ENCODE measurements at places on chromosomes 4 and X.

DNA sequence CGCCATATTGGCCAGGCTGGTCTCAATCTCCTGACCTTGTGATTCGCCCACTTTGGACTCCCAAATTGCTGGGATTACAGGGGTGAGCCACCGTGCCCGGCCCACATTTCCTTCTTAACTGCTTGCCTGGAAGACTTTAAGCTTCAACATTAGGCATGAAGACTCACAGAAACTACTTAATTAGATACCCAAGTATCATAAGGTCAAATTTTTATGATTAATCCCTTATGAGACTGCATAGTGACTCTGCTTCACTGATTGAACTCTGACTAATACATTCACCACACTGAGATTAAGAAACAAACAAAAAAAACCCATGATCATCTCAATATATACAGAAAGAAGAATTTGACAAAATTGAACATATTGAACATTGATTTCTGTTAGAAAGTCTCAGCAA is 87.4 kb upstream of the KCTD8 start:
- no peak for DNase-seq

- DNase-seq, result no peak
Observed at GRCh38 chrX:6983207-6983955, 164.1 kb upstream of the STS start.

- DNase-seq, result no peak
Observed at GRCh38 chr4:170198747-170199146, 109.0 kb upstream of the AADAT start.

DNA sequence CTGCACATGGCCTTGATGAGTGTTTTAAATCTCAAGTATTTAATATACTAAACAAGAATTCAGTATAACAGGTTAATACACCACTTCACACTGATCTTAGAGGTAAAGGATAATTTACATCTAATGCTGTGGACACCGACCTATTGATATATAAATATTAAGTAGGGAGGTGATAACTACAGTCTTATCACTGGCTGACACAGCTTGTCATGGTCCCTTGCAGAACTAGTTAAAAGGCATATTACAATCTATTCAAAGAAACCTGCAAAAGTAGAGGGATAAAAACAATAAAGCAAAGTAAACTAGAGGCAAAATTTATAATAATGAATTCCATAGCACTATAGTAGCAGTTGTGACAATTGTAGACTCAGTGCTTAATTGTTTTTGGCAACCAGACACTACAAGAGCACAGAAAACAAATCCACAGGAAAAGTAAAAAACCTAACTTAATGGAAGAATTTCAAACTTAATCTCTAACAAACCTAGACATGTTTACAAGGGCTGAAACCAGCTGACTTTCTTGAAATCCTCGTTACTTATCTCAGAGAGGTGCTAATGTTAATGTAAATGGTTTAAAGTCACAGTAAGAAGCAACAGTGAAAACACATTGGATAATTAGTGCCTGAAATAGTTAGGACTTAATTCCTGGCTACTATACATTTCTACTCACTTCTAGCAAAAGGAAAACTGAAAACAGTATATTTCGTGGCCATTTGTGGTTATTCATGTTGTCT is 25.0 kb downstream of the MFAP3L start:
- no peak for DNase-seq

DNA sequence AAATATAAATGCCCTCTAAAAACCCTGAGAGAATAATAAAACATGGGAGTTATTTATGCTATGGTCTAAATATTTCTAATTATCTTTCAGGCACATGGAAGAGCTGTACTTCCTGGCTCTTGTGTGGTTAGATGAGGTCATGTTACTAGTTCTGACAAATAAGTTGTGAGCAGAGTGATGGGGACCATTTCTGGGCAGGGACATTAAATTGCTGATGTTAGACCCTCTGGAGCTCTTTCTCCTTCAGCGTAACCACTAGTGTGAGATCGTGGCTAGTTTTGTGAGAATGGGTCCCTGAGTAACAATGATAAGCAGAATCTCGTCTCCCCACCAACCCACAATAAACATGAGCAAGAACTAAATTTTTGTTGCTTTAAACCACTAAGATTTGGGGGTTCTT is 108.0 kb downstream of the MAML3 start:
- DNase-seq, result no peak

GRCh38 chr4:73585345-73585744 is 34.9 kb downstream of the RASSF6 start:
- no peak for DNase-seq

- DNase-seq, result no peak
Observed at GRCh38 chr4:48187813-48188212, 53.8 kb upstream of the TXK start.

DNA sequence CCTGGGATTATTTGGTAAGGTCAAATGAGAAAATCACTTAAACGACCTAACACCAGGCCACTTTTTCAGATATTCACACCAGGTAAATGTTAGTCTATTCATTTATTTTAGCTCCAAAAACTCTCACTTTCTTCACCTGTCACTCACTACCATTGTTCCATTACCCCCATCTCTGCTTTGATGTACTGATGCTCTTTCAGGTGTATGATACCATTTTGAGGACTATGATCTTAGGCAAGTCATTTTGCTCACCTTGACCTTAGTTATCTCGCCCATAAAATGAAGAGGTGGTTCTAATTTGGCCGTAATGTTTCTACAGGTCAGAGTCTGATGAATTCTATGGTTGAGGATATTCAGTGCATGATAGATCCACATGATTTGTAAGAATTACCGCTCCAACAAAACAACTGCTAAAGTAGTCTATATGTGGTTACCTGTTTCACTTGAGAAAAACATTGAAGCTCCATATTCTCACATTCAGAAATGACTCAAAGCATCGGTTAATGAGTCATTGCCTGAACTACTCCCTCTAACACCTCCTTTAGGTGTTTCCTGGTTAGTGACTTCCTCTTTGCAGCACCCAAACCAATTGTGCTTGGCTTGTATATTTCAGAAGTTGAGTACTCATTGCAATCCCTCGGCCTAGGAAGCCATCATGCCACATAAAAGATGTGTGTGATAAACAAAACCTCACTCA is 4.5 kb downstream of the DTHD1 start:
- no peak for DNase-seq

GRCh38 chr4:156132196-156132595 is 178.5 kb upstream of the CTSO start:
- DNase-seq, result no peak

DNA sequence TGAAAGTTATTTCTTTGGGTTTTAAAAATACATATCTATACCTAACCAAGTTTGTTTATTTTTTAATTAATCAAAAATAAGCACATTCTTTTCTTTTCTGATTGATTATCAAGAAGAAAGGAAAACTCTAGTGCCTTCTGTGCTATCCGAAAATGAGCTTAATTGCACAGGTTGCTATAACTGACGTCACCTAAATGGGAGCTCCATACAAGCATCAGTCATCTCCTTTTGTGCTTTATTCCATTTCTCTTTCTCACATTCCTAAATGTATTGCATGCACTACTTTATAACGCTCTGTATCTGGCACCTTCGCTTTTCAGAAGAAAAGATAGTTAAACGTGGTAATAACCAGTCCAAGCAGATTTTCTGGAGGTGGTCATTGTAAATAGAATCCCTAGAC is 675.0 kb downstream of the STPG2 start:
- no peak for DNase-seq

GRCh38 chr4:8515316-8516060 is 64.7 kb upstream of the GPR78 start:
- no peak for DNase-seq

- no peak for DNase-seq
Observed at GRCh38 chrX:27309406-27309805, 153.7 kb downstream of the PPP4R3C start.

- no peak for DNase-seq
Observed at GRCh38 chrX:15812192-15812938, 22.1 kb downstream of the ZRSR2 start.

DNA sequence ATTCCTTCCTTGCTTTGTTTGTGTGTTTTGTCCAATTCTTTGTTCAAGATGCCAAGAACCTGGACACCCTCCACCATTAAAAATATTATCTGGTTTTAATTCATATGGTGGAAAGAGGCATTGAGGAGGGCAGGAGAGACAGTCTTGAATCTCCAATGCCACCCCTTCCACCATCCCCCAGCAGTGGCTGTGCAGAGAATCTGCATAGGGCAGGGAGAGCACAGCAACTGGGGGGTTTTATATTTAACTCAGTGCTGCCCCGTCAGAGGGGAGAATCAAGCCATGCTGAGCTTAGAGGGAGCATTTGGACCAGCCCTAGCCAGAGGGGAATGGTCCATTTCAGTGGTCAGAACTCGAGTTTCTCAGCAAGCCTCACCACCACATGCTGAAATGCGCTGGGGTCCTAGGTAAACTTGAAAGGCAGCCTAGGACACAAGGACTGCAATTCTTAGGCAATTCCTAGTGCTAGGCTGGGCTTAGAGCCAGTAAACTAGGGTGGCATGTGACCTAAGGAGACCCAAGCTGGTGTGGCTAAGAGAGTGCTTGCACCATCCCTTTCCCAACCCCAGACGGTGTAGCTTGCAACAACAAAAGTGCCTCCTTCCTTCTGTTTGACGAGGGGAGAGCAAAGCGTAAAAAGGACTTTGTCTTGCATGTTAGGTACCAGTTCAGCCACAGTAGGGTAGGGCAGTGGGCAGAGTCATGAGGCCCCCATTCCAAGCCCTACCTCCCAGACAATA is 34.2 kb downstream of the CCDC158 start:
- DNase-seq, result no peak

- no peak for DNase-seq
Observed at GRCh38 chr4:121728066-121728465, 31.3 kb upstream of the ANXA5 start.

GRCh38 chrX:24175276-24175675 is 25.7 kb downstream of the ZFX start:
- DNase-seq, result no peak

DNA sequence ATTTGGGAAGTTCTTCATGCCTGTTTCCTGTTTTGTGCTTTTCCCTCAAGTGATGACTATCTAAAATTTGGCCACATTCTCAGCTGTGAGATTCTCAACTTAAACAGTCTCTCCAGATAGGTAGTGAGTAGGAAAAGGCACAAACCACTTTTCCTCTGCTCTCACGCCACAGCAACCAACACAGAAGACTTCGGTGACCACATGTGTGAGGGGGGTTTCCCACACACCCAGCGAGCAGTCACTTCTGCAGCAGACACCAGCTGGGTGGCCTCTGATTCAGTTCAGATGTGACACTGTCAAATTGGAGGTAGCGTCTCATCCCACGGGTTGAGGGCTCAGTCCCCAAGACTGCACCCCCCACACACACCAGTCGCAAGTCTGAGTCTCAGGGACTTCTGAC is 25.1 kb upstream of the CLDN34 start:
- no peak for DNase-seq

- DNase-seq, result no peak
Observed at GRCh38 chr4:147049946-147050345, 104.3 kb upstream of the TTC29 start.

DNA sequence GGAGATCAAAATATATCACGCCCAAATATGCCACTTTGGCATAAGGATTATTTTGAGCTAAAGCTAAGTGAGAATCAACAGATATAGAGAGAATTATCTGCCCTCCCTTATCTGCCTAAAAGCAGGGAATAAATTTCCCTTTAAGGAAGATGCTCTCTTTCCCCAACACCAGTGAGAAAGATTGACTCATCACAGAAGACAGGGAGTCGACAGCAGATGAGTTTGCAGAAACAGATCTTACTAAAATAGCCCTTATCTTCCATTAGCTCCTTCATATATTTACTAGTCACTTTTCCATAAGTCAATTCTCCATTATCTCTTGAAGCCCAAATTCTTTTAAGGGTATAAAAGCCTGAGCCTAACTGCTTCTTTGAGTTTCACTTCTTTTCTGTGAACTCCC is 156.6 kb downstream of the CAMK2D start:
- no peak for DNase-seq

DNA sequence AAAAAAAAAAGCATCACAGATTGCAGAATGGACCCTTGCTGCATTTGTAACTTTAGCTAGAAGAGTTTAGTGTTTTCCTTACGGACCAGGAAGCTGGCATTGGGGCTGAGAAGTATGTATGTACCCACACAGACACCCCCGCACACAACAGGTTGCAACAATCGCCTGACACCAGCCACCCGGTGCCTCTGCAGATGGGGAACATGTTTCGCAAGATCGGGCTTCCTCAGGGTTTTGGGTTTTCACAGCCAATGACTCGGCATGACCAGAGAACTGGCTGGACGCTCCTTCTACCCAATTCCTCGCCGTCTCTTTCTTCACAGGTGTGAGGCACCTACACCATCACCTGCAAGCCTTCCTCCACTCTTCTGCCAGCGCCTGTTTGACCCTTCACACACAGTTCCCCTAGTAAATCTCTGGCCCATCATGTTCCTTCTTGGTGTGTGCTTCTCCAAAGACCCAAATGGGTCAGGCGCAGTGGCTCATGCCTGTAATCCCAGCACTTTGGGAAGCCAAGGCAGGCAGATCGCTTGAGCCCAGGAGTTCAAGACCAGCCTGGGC is 70.4 kb downstream of the DHRSX start:
- no peak for DNase-seq

- DNase-seq, result peak; percentile 73
Observed at GRCh38 chr4:186297013-186297645, 31.1 kb downstream of the F11 start.

DNA sequence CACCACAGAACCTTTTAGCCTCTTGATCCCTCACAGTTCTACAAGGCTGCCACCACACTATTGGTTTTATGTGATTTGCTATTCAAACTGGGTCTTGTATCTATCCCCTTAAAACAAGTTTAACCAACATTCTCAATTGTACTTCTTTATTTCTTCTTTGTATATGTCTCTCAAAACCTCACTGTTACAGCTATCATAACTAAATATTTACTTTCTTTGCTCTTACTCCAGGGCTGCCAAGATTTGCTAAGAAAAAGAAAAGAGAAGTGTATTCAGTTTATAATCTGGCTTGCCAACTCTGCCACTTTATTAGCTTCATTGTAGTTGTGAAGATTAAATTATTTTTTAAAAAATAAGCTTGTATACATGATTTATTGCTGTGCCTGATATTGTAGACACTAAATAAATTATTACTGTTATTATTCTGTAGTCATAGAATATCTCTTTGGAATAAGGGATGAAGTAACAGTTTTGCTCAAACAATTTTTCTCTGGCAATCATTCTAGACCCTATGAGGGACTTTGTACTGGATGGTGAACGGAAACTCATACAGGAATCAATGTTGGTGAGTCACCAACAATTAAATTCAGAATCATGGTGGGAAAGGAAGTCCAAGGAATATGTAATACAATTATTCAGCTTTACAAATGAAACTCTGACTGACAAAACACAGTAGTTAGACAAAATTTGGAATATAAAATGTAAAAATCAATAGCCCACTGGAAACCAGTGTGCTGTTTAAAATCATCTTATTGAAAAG is 127.1 kb upstream of the DCAF8L1 start:
- DNase-seq, result no peak

- peak; percentile 30 for DNase-seq
Observed at GRCh38 chr4:38743866-38744265, 38.9 kb downstream of the TLR10 start.

DNA sequence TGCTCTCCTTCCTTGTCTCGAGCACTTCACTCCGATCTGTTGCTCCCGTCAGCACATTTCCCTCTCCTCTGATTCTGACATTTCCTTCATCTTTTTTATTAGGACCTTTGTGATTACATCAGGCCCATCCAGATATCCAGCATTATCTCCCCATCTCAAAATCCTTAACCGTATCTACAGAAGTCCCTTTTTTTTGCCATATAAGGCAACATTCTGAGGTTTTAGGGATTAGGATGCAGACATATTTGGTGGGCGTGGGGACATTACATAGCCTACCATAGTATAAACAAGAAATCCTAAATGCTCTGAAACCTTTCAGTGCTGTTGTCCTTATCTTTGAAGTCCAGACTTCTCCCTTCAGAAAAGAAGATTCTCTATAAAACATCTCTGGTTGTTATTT is 505.0 kb upstream of the PITX2 start:
- DNase-seq, result no peak
